ENCODE measurements at places on chromosomes 11 and 22. TPM values are rescaled to one million over a fixed set of nuclear protein-coding genes. Genes with fewer than 3 reads are reported as not detected.

The KCTD21 gene
- 4.3 TPM for polyA plus RNA-seq

The BAD gene
- 39.1 TPM for polyA plus RNA-seq

The NLRP6 gene
- 1.4 TPM for polyA plus RNA-seq

The TAF6L gene
- polyA plus RNA-seq, result 28.2 TPM

The CNGA4 gene
- polyA plus RNA-seq, result 1.9 TPM

The POLR3H gene
- polyA plus RNA-seq, result 10.3 TPM

The GNG3 gene
- 8.0 TPM for polyA plus RNA-seq

The TMEM121B gene
- not detected for polyA plus RNA-seq

The GALNT18 gene
- not detected for polyA plus RNA-seq

The NUMA1 gene
- 168 TPM for polyA plus RNA-seq
